ENCODE measurements at places on chromosomes 1 and 21.

- no peak for DNase-seq
These were observed 104.8 kb upstream of the ATP1A1 start for GRCh38 chr1:116268211-116268610.

DNA sequence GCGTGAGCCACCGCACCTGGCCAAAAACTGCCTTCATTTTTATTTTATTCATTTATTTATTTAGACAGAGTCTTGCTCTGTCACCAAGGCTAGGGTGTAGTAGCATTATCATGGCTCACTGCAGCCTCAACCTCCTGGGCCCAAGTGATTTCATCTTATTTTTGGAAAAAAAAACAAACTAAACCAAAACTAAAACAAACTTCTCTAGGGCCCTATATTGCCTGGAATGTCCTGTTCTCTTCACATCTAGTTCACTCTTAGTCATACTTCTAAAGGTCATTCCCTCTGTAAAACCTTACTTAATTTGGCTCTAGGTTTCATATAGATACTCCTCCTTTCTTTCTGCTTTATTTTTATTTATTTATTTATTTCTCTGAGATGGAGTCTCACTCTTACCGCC, 15.6 kb downstream of the RPS27 start:
- no peak for DNase-seq

DNA sequence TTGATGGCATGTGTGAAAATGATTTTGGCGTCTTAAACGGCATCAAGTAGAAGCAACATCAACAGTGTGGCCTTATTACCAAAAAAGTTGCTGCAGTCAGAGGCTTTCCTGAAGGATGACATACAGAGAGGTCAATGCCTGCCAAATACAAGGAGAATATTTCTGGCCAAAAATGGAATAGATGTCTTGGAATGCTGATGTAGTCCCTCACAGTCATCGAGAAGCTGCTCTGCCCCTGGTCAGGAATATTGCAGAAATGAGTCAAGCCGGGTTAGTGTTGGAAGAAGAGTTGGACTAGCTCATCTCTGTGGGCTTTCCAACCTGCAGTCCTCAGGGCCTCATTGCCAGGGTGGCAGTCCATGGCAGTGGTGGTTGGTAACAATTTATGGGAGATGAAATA, 42.1 kb downstream of the NOS1AP start:
- DNase-seq, result no peak

GRCh38 chr1:109350655-109351054, 43.8 kb upstream of the MYBPHL start:
- DNase-seq, result no peak

- no peak for DNase-seq
These were observed at the start of gene PLEKHN1 for GRCh38 chr1:966135-966703. Gene PLEKHN1, plus strand, starts transcription at chr1:966482. Its CDS starts 50 bp downstream, at chr1:966532.

- no peak for DNase-seq
These were observed 15.2 kb upstream of the TRIM45 start for GRCh38 chr1:117136749-117137148.

- no peak for DNase-seq
These were observed 1.7 kb upstream of the PTPRC start for GRCh38 chr1:198637157-198637556.
